ENCODE measurements at places on chromosomes 3 and 15.

GRCh38 chr15:29925227-29926082 lies 103.2 kb upstream of the TJP1 start:
- no peak for DNase-seq

DNA sequence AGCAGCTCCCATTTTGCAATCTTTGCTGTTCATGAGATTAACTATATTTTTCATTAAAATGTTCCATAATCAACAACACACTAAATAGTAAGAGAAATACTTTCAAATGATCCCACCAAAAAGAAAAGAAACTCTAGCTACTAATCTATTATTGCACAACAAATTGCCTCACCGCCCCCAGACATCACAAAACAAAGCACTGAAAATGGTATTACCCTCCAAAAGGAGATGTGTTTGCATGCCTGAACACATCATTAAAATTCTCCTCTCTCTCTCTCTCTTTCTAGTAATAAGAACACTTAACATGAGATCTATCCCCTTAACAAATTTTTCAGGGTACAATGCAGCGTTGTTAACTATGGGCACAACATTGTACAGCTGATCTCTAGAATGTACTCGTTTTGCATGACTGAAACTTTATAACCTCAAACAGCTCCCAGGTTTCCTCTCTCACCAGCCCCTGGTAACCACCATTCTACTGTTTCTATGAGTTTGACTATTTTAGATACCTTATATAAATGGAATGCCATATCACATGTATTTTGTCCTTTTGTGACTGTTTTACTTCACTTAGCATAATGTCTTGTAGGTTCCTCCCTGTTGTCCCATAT lies 33.1 kb downstream of the WNT5A start:
- DNase-seq = peak; percentile 1

DNA sequence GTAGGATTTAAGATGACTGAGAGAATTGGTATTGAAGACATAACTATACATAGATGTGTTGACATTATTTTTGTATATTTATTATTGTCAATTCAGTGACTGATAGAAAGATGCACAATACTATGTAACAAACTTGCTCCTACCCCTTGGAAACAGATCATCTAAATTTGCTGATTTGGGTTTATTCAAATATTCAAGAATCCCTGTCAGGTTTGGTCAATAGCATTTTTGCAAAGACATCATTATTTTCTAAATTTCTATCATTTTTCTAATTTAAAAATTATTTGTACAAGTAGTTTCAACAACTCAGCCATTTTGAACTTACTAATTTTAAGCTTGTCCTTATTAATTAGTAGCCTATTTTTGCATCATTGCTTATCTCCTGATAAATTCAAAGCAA lies 1463.4 kb downstream of the SI start:
- DNase-seq = no peak

DNA sequence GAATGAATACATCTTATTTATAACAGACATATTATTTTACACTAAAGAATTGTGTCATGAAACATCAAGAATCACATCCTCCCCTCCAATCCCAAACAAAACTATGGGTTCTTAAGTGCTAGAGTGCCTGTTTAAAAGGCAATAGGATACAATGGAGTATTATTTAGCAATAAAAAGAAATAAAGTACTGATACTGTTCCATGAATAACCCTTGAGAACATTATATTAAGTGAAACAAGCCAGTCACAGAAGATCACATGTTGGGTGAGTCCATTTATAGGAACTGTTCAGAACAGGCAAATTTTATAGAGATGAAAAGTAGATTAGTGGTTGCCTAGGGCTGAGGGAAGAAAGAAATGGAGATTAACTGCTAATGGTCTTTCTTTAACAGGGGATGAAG lies 86.5 kb downstream of the ANKRD28 start:
- DNase-seq = no peak

- DNase-seq = no peak
These were observed 26.3 kb downstream of the NRG4 start for GRCh38 chr15:75985971-75986370.

DNA sequence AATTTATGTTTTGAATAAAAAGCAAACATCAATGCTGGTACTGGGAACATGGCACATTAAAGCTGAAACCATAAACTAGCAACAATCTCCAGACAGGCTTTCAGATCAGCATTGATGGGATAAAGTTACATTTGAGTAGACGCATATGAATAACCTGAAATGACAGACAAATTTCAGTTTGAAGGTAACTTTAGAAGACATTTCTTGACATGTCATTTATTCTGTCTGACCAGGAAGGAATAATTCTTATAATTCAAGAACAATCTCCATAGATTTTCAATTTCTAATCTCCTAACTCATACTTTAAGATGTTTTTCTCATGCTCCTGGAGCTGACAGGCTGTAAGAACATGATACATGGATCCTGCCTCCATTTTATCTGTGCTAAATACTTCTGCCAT lies 69.8 kb downstream of the PLCH1 start:
- DNase-seq = no peak

- no peak for DNase-seq
These were observed 69.2 kb downstream of the MAP2K5 start for GRCh38 chr15:67611370-67612369.

- DNase-seq = no peak
These were observed 19.0 kb downstream of the PCYT1A start for GRCh38 chr3:196268284-196269163.

DNA sequence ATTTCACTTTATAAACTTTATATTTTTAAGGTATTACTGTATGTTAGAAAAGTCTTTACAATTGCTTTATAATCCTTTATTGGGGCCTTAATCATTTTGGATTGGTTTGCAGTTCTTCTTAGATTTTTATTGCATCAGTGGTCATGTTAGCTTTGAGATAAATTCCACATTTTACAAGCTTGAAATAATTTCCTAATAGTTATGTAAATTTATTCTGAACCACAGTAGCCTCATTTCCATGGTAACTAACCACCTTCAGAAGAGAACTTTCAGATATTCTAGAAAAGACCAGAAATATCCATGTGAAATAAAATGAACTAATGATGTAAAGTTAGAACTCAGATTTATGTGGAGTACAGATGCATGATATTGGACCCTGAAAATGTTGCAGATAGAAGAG lies 94.2 kb downstream of the NEO1 start:
- DNase-seq = no peak

DNA sequence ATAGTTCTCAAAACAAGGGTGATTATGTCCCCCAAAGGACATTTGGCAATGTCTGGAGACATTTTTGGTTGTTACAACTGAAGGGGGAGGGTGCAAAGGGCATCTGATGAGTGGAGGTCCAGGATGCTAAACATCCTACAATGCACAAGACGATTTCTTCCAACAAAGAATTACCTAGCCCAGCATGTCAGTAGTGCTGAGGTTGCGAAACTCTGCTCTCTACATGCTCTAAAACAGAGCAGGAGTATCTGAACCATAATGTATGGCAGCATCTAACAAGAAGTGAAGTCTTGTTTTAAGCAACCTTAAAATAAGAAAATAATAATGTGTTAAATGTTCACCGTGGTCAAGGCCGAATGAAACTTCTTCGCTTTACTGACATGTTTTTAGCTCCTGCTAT lies 7.0 kb downstream of the GYG1 start:
- no peak for DNase-seq

DNA sequence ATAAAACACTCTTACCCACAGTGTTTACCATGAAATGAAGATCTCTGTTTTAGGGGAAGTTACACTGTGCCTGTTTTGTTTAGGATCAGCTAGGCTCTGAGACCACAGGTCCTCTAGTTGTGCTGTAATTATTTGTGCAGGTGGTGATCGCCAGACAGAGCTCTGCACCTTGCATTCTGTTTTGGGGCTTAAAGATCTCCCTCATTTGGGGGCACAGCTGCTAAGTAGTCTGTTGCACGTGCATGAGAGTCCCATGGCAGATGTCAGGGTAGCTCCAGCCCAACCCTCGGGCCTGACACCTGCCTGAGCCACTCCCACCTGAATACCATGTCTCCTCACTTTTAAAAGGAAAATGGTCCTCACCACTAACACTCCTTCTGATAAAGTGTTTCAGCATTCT lies 12.4 kb downstream of the C3orf20 start:
- no peak for DNase-seq

GRCh38 chr3:17182166-17182565 lies 297.4 kb downstream of the PLCL2 start:
- peak; percentile 73 for DNase-seq

DNA sequence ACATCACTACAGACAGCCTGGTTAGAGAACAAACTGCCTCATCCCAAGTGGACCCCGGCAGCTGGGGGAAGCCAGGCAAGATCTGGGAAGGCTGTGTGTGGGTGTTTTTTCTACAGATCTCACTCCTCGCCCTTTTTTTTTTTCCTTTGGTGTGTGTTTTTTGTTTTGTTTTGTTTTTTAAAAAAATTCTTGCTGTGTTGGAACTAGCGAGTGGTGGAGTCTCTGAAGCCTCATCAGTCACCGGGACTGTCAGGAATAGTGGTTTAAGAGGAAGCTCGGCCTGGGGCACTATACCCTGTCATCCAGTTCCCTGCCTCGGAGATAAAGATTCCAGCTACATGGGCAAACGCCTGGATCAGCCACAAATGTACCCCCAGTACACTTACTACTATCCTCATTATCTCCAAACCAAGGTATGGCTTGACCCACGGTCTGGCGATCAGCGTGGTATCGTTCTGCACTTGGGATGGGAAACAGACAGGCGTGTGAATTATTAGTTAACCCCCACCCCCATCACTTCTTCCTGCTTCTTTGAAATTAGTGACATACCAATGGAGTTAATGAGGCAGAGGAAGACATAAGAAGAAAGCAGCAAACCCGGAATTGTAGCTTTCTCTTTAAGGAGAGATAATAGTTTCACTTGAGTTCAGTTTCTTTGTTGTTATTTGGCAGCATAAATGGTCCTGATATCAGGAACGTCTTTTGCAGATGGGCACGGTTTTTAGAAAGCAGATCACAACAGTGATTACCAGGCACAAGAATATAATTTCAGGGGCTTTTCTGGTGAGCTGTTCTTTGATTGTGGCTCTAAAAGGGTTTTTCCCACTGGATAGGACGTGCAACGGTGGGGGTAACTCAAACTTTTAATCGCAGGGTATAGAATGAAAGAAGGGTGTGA lies 722 bp downstream of the RBMS3 start:
- peak; percentile 63 for DNase-seq

DNA sequence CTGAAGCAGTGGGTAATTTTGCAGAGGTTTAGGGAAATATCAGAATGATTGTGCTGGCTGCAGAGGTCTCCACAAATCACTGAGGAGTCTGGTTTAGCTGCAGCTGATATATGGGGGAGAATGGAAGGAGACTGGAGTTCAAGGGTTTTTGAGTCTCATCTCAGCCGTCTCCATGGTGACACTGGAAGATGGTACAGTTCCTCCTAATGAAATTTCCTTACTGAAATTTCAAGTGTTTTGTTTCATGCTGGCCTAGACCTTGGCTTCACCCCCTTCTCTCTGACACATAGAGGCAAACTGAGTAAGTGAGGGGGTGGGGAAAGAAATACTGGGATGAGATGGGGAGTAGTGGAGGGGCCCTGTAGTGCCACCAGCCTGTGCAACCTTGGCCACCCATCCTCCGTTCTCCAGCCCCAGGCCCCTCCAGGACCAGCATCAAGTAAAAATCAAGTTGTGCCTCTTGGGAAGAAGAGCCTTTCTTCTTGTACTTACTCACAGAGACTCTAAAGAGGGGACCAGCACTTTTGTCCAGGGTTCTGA lies 17.8 kb upstream of the MORF4L1 start:
- DNase-seq = no peak

- DNase-seq = no peak
These were observed 80.4 kb downstream of the CHRD start for GRCh38 chr3:184460276-184460675.

DNA sequence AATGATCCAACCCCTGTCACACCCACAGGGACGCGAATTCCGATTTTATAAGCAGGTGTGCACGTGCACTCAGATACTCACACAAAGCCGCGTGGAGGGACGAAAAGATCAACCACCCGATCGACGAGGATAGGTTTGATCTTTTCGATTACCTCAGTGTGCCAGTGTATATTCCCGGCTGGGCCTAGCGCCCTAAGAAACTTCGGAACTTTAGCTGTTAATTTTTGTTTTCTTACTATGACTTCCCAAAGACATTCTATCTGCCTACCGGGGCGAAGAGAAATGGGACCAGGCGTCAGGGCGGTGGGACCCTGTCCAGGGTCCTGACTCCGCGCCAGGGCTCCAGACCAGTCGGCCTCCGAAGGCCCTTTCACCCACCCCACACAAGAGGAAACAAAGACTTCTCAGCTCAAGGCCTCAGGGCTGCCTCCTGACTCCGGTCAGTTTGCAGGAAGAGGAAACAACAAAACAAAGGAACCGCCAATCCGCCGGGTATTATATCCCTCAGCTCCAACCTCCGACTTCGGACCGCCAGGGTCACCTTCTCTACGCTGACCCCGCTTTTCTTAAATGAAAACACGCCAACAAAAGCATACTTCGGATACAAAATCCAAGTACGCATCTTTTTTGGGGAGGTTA lies 6.8 kb downstream of the ONECUT1 start:
- no peak for DNase-seq

GRCh38 chr15:61426466-61426865 lies 197.4 kb upstream of the RORA start:
- no peak for DNase-seq

DNA sequence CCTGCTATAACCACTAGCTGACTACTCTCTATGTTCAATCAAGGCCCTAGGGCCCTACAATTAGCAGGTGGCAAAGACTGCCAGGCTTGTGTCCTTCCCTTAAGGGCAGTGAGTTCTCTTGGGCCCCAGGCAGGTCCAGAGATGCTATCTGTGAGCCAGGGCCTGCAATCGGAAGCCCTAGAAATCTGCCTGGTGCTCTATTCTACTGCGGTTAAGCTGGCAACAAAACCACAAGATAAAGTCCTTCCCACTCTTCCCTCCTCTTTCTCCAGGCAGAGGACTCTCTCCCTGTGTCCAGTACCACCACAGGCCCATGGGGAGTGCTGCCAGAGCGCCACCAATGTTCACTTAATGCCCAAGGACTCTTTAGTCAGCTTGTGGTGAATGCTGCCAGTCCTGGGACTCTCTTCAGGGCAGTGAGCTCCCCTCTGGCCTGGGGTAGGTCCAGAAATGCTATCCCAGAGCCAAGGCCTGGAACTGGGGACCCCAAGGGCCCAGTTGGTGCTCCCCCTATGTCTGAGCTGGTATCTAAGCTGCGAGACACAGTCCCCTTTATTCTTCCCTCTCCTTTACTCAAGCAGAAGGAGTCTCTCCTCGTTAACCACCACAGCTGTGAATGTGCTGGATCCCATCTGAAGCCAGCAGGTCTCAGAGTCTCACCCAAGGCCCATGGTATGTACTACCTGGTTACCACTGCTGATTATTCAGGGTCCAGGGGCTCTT lies 34.7 kb downstream of the XXYLT1 start:
- no peak for DNase-seq

DNA sequence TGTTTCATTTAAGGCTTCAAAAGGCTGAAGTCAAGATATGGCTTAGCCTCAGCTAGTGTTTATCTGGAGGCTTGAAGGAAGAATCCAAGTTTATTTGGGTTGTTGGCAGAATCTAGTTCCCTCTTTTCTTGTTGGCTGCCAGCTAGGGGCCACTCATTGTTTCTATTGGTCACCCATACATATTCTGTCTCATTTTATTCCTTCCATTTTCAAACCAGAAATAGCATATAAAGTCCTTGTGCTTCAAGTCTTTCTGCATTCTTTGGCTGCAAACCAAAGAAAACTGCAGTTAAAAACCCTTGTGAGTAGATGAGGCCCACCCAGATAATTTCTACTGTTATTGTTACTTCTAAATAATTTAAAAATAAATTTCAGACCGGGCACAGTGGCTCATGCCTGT lies 301.7 kb downstream of the OXSM start:
- DNase-seq = no peak

Measured in GM12878 (cell line).